ENCODE measurements at places on chromosomes 1 and 21.
A peak's percentile ranks its signal among the peaks of the same experiment; 100 is the strongest.

GRCh38 chr1:224087286-224087794 lies 26.6 kb upstream of the FBXO28 start:
- no peak for DNase-seq

GRCh38 chr1:64183395-64184002 lies 19.9 kb upstream of the UBE2U start:
- no peak for DNase-seq

- no peak for DNase-seq
These were observed 32.6 kb upstream of the NEK2 start for GRCh38 chr1:211708006-211708405.

DNA sequence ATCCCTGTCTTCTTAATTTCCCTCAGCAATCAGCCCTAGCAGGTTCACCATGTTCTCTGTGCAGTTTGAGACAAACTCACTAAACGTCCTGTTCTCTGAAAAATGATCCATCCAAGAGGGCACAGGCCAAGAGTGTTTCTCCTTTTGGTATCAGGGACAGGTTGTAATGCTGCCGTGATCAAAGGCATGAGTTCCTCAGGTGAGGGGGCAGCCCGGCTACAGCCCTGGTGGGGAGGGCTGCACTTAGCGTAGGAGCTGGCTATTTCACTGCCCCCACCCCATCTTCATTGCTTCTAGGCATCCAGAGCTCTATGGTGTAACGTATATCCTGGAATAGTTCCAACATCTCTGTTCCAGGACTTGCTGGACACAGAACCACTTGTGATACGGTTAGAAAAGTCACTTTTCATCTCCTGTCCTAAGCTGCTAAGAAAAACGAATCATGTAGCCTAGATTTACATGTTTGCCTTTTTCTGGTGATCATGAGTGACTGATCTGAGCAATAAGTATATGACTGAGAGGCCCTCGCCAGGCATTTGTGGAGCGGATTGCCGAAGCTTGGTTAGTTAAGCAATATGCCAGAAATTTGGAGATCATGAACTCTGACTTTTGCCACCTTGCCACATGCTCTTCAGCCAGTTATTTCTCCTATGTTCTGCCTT lies 41.1 kb upstream of the SRP9 start:
- no peak for DNase-seq

DNA sequence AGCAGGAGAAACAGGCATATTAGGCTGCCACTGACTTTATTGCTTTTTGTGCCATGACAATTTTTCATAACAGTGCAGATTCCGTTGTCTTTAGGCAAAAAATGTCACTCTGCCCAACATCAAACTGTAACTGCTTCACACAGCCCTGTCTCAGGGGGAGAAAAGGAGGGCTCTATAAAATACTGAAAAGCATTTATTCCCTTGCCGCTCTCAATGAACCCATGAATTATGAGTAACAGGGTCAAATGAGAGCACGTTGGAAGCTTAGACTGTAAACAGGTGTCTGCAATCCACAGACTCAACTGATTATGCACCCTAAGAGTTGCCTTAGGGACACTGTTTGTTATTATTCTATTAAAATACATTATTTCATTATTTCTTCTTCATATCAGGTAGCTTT lies 292.1 kb upstream of the FMN2 start:
- no peak for DNase-seq

DNA sequence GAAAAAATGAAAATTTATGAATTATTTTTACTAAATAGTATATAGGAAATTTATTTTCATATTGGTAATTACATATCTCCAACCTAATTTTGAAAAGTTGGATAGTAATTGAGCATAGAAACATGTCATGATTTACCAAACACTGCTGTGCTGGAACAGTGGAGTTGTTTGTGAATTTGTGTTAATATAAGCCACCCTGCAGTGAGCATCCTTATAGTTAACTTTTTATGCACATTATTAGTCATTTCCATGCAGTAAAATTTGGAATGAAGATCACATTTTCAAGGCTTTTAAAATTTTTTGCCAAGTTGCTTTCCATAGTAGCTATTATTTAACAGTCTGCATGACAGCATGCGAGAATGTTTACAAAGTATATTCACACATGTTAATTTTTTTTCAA lies 78.3 kb downstream of the VPS26C start:
- DNase-seq, result no peak

GRCh38 chr1:234978397-234979295 lies 150.0 kb downstream of the TOMM20 start:
- DNase-seq, result peak; percentile 20

DNA sequence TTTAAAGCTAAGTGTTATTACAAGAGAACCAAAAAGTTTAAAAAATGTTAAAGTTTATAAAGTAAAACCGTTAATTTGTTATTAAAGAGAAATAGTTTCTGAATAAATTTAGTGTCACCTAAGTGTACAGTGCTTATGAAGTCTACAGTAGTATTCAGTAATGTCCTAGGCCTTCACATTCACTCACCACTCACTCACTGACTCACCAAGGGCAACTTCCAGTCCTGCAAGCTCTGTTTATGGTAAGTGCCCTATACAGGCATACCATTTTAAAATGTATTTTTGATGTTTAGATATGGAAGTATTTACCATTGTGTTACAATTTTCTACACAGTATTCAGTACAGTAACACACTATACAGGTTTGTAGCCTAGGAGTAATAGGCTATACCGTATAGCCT lies 60.1 kb upstream of the GCLM start:
- no peak for DNase-seq

GRCh38 chr21:29499734-29500343 lies 201.1 kb downstream of the BACH1 start:
- no peak for DNase-seq

GRCh38 chr1:206828061-206828460 lies 37.4 kb upstream of the IL20 start:
- DNase-seq, result no peak

DNA sequence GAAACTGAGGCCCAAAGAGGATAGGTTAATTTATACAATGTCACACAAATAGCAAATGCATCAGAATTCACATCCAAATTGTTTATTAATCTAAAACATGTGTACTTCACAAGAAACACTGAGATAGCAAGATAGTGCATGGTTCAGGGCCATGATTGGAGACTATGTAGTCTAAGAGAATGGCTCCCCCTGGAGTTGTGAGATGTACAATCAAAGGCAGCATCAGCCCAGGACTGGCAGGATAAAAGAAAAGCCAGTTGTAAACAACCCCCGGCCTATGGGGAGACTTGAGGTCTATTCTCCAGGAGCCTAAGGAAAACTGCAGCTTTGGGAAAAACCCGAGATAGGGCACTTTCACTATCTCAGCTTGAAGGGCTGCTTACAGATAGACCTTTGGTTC lies 511.0 kb downstream of the OMA1 start:
- no peak for DNase-seq

DNA sequence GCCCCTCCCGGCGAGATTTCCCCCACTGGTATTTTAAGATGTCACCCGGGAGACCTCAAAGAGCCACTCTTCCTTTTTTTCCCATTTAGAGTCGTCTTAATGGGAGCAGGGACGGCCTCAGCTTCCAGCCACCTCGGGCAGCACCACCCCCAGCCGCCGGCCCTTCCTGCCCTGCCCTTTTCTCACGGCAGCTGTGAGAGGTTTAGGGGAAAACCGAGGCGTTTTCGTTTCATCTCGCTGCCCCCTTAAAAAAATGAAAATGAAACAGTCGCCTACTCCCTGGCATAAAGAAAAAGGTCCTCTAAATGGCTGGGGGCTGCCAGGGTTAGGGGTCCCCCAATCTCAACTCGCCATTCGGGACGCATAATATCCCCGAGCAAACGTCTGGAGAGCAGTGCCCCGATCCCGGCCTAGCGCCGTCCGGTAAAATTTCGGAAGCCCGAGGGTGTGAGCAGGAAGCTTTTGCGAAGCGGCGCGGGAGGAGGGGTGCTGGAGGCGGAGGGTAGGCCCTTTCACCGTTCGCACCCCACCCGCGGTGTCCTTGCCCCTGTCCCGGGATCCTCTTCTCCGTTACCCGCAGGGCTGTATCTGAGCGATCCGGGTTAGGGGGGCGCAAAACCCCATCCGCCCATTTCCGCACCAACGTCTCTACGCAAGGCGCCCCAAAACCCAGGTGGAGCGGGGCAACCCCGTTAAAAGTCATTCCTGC lies 1.2 kb downstream of the RUNX3 start:
- DNase-seq, result no peak

- DNase-seq, result no peak
These were observed 25.4 kb upstream of the ARTN start for GRCh38 chr1:43908226-43908625.

- DNase-seq, result no peak
These were observed 458.3 kb upstream of the USP24 start for GRCh38 chr1:55673416-55673815.

DNA sequence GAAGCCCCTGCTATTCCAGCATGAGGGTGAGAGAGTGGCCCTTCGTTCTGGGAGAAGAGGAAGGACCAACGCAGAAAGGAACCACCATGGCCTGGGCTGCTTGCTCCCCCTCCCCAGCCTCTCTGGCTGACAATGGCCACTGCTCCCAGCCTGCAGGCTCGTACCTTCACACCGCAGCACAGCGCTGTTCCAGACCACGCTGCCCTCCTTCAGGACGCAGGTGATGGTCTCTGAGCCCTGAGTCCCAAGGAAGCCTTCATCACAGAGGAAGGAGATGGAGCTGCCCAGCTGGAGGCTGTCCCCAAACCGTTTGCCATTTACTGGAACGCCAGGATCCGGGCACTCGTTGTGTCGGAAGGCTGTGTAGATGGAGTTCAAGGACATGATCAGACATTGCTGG lies 124.9 kb upstream of the HMGB4 start:
- DNase-seq, result no peak

GRCh38 chr21:29462479-29462878 lies 163.8 kb downstream of the BACH1 start:
- DNase-seq, result no peak

DNA sequence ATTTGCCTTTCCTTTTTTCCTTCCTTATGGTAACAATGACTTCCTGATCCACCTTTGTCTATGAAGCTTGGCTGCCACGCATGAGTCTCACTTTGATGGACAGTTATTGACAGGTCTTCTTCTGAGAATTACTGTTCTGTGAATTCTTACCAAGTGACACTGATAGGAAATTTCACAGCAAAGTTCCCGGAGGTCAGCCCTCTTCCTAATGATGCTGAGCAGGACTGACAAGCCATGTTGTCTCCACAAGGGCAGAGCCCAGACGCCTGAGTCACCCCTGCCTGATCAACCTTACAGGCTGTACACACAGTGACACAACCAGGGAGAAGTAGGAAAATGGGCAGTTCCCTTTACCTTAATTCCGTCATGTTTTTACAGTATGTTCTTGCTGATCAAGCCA lies 44.2 kb downstream of the ZC3H11B start:
- peak; percentile 10 for DNase-seq

- DNase-seq, result no peak
These were observed 34.9 kb downstream of the TRIM67 start for GRCh38 chr1:231196728-231197127.

DNA sequence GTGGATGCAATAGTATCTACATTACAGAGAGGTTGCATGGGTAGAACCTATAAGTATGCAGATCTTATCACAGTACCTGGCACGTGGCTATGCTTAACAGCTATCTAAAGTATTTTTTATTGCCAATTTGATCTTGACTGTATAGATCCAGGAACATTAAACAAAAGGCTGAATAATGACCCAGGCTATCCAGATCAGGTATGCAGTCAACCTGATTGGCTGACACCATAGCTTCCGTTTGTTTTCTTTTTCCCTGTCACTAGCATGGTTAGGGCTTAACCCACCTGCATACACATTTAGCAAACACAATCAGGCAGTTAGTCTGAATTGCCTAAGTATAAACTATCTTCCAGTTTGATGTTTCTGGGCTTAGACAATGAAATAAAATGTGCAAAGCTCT lies 264.9 kb upstream of the PLXNA2 start:
- no peak for DNase-seq

Data from hematopoietic multipotent progenitor cell treated with erythropoietin and hydrocortisone succinate and interleukin-3 and kit ligand, for 15 days (in vitro differentiated cells).